ENCODE measurements at places on chromosomes 12 and 14.
A peak's percentile ranks its signal among the peaks of the same experiment; 100 is the strongest.

DNA sequence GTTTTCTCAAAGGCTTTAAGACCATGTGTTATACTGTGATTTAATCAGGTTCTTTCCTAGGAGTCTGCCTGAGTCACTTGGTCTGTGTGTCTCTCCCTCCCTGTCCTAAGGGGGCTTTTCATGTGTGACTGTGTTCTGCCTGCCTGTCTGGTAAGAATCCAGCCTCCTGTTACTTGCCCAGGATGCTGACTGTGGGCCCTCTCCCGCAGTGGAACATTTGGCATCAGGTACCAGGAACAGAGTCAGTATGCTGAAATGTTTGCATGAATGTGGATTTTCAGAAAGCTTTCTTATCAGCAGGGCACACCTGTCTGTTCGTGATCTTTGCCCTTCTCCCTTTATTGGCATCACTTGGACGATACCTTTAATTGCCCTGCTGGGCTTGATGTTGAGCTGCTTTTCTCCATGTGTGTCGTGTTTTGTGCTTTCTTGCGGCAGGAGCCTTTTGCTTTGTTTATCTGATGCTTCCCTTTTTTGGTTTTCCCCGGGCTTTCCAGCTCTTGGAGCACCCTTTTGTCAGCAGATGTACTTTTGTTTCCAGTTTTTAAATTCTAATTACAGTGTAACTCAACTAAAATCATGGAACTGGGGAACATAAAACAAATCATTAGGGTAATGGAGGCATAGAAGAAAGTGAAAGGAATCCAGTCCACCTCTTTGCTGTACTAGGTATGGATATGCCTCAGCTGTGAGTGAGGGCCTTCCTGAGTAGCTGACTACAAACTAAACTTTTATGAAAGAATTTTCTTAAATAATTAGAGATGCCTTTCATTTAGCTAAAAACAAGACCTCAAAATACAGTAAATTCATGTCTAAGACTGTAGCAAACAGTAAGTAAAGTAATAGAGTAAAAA, 72.5 kb downstream of the TRAF3 start:
- DNase-seq, result no peak

- DNase-seq, result peak; percentile 87
These were observed 118.3 kb upstream of the SCAF11 start for GRCh38 chr12:46108721-46109120.

GRCh38 chr12:58189893-58190292, 248.5 kb downstream of the ATP23 start:
- no peak for DNase-seq

DNA sequence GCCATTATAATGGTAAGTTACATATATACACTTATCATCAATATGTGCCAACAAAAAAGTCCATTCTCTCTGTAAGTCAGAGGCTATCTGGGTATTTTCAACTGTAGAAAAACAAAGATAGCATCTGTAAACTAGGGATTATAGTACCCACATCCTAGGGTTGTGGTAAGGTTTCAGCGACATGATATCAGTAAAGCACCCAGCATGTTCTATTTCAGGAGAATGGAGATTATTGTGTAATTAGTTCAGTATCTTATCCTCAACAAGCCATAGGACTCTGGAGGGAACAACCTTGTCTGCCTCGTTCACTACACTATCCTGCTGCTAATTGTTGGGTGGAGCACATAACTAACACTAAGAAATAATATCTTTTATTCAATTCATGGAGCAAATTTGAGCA, 19.7 kb upstream of the CKAP4 start:
- DNase-seq, result no peak

- no peak for DNase-seq
These were observed 437.0 kb downstream of the FSCB start for GRCh38 chr14:44070046-44070445.

- DNase-seq, result no peak
These were observed 13.2 kb downstream of the PRKAB1 start for GRCh38 chr12:119681111-119681510.

GRCh38 chr12:25818596-25819390, 139.7 kb upstream of the RASSF8 start:
- no peak for DNase-seq

- no peak for DNase-seq
These were observed 1.9 kb downstream of the TGFB3 start for GRCh38 chr14:75979648-75980565.

- DNase-seq, result no peak
These were observed 22.0 kb downstream of the CD9 start for GRCh38 chr12:6222078-6222654.

GRCh38 chr12:79174626-79175025, 310.1 kb downstream of the SYT1 start:
- DNase-seq, result peak; percentile 35

GRCh38 chr14:96538097-96538989, 36.2 kb downstream of the PAPOLA start:
- DNase-seq, result no peak

DNA sequence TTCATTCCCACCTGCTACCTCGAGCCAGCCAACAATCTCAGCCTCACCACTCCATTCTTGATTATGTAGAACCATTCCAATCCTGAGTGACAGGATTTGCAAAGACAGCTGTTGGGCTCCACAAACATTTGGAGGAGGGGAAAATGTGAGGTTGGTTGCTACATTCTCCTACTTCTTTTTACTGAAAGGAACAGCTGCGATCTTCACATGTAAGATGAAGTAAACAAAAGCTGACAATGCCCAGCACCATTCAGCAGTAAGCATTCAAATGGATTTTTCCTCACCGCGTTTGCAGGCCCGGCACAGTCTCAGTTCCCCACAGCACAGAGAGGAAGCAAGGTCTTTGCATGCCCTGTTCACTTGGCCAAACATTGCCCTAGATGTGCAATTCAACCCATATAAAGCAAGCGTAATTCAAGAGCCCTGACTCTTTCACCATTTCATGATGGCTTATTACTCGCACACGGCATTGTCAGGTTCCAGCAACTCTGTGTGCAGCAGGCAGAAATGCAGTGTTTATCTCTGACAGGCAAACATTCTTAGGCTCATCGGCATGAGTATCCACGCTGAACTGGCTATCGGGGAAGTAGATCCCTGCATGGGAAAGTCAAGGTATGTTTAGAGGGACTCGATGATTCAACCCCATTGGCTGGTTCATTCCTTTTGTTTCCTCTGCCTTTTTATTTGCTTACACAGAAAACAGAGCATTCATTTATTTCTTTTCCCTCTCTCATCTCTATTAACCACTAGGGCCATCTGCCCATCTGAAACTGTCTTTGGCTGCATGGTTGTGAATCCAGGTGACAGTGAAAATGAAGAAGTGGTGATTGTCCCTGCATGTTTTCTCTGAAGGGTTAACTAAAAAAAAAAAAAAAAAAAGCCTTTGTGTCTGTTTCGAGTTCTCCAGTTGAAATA, 236.1 kb upstream of the PLEKHG7 start:
- peak; percentile 89 for DNase-seq

DNA sequence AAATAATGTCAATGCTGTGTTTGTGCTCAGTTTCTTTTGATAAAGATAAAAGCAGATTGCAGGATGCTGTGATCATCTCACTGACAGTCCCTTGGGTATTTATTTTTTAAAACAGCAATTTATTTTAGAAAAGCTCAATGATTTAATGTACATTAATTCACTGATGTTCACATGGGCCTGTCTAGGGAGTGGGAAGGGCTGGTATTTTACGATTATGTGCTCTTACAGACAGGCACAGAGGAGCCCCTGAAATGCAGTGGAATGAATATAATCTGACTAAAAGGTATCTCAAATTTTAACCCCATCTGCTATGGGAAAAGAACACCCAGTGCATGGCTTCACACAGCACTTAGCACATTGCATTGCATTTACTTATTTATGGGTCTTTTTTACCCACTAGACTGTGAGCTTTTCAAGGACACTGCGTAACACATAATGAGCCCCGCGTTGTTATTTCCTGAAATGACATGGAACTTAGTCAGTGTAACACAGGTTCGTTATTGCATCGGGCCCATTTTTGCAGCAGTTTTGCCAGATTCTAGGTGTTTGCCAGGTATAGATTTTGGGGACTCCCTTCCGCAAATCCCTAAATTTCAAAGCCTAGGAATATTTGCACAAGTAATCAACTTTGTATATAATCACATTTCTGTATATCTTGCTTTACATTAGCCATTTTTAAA, 425.3 kb upstream of the FBXO33 start:
- DNase-seq, result no peak

- DNase-seq, result no peak
These were observed 10.5 kb upstream of the PPP1R12A start for GRCh38 chr12:79945433-79945832.

GRCh38 chr14:95274279-95274678, 45.4 kb downstream of the CLMN start:
- DNase-seq, result no peak

GRCh38 chr12:66092559-66093269, 37.8 kb downstream of the LLPH start:
- no peak for DNase-seq

DNA sequence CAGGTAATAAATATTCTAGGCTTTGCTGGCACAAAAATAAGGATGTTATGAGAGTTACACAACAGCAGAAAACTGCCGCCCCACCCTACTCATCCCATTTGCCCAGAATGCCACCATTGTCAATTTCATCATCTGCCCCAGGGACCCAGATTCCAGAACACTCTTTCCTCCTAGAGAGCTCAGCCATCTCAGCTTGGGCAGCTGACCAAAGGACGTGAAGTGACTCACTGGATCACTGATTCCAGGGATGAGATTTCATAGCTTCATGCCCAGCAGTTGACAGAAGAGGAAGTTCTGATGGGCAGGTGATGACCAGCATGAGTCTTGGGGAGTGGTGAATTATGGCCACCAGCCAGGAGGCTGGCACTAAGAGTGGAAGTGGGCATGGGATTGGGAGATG, 450.3 kb downstream of the RMST start:
- no peak for DNase-seq

- DNase-seq, result no peak
These were observed 2.7 kb downstream of the OTX2 start for GRCh38 chr14:56807386-56808109.

- no peak for DNase-seq
These were observed 23.2 kb downstream of the OR6S1 start for GRCh38 chr14:20618271-20618749.

GRCh38 chr14:63788011-63788933, 60.4 kb upstream of the SGPP1 start:
- peak; percentile 4 for DNase-seq

DNA sequence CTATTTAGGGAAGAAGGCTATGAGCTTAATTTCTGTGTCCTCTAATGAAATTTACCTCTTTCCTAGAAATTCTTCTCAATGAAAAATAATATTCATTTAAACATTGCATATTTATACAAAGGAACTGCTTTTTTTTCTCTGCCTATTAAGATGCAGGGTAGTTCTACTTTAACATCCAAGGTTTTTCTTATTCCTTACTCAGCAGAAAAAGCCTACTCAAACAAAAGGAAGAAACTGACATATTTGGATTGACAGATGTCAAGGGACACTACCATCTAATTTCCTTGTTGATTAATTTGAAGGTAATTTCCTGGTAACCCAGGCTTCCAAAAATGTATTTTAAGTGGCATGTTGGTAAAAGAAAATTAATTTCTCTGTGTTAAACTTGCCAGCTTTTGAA, 192.3 kb downstream of the EGLN3 start:
- no peak for DNase-seq

DNA sequence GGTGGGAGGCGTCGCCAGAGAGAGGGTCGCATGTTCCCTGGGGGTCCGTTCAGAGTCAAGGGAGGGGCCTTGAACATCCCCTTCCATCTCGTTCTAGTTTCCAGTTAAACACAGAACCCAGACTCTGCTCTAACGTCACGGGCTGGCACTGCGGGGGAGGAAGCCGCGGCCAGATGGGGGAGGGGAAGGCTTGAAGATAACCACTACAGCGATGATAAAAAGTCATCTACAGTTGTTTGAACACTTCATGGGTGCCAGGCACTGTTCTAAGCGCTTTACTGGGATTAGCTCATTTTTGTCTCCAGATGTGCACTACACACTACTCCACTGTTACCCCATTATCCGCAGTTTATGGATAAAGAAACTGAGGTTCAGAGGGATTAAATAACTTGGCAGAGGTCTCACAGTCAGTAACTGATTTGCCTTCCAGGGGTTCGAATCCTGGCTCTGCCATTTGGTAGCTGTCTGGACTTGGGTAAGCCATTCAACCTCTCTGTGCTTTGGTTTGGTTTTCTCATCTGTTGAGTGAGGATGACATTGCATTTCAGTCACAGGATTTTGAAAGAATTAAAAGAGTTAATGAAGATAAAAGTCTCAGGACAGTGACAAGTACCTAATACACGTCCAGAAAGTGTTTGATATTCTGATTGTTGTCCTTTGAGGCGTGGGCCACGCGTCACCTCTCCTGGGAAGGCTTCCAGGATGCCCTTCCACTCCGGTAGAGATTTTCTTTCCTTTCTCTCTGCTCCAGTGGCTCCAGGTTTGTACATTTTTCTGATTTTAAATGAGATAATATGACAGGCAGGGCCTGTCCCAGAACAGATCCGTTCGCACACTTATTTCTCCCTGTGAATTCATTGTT, 798 bp upstream of the RASAL1 start:
- DNase-seq, result peak; percentile 69

DNA sequence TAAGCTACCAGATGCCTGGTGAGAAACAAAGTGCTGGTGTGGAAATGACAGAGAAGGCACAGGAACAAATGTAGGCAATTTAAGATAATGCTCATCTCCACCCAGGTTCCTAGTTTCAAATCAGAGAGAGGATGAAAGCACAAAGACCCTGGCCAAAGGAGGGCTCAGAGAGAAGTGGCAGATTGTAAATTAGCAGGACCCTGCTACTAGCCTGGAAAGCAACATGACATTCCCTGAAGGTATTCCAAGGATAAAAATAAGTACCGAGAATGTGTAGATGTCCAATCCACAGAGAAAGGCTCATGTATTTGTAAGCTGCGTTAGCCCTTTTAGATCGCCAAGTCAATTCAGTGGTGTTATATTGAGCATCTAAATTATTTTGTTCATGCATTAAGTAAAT, 324.0 kb downstream of the TMEM117 start:
- DNase-seq, result no peak

DNA sequence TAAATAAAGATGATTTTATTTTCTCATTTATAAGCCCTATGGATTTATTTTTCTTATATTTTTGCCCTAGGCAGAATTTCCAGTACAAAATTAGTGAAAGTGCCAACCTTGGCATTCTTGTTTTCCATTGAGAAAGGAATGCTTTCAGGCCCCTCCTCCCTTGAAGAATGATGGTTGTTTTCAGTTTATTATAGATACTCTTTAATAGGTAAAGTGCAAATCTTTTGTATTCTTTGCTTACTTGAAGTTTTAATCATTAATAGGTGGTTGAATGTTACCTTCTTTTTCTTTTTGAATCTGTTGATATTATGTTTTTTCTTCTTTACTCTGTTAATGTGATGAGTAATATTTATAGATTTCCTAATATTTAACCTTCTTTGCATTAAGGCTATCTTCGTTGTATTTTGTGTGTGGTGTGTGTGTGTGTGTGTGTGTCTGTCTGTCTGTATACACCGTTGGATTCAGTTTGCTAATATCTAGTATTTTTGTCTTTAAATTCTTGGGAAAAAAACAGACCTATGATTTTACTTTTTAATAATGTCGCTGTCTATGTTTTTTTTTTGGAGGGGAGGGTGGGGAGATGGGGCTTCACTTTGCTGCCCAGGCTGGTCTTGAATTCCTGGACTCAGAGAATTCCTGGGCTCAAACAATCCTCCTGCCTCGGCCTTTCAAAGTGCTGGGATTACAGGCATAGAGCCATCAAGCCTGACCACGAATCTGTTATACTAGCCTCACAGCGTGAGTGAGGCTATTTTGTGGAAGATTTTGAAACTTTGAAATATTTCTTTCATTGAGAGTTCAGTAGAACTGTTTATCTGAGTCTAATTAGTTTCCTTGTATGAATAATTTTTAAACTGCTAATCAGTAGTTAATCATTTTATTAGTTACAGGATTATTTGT, 13.5 kb downstream of the SRGAP1 start:
- DNase-seq, result no peak

- DNase-seq, result no peak
These were observed 109.7 kb upstream of the PRMT8 start for GRCh38 chr12:3381059-3382047.
